ENCODE measurements at places on chromosomes 11 and 22.

DNA sequence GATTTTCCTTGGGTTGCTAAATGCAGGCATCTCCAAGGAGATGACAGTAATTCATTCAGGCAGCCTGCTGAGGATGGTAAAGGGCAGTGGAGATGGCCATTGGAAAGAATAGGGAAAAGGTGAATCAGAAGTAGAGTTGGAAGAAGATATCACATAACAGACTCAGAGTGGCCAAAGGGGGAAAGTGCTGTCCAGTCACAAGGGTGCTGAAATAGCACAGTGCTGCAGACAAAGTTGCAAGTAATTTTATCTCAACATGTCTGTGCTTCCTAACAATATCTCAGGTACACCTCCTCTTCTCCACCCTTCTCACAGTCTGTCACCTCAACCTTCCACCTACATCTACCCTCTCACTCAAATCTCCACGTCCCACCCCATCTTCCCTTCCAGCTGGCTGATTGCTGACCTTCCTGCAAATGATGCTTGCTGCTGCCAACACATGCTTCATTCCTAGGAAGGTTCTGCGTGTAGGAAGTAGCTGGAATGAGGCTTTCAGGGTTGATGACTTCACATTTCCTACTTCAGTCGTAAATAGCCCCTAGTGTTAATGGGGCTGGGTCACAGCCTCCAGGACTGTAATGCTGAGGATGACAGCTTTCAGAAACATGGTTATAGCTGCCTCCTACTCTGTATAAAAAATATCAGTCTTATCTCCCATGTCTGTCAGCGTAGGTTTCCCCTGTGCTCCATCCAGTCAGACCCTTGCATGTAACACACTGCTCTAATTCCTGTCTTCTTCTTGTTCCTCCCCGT is 123.9 kb downstream of the CTNND1 start:
- DNase-seq = no peak

DNA sequence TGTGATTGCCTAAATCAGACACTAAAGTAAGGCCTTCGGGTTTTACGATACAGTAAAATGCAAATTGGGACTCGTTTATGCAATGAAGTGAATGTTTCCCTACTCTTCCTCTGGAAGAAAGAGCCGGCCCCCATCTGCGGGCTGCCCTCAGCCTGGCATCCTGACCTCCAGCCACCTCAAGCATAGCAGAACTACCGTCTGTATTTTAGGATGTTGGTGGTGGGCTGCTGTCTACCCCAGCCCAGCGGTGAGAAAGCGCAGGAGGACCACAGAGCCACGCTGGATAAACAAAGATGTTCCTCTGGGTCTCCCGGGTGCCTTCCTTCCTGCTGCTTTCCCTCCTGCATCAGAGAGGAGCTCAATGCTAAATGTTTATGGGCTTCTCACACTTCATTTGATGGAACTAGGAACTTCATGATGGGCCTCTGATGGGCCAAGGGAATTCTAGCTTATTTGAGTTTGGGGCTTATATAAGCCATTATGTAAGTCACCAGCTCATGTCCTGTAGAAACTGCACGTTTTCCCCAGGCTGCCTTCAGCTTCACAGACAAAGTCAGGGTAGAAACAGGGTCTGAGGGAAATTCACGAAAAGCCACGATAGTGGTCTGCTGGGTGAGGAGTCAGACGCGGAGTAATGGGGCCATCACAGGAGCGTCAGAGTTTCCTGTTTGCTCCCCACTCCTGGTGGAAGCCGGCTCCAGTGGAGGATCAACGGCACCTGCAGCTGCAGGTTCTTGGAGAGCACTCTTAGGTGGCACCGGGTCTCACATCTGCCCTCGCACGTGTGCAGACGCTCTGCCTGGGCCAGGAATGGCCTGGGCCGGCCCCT is 287.4 kb downstream of the BRD1 start:
- DNase-seq = no peak

DNA sequence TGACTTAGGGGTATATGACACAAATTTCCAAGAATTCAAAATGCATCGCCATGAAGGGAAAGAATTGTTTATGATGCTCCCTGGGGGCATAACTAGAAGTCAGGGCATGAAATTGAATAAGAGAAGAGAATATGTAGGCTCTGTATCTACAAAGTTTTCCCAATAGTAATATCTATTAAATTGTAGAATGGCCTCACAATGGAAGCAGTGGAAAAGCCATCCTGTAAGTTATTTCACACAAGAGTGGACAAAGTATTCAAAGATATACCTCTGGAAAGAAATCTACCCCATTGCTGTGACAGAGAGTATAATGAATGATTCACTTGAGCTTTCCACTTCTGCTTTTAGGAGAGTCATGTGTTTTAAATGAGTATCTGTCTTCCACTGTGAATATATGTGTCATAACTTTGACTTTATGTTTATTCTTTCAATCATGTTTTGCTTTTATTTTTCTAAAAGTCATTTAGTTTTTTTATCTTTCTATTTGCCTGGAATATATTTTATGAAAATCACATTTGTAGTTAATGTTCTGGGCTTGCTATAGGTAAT is 65.7 kb upstream of the DDI1 start:
- DNase-seq = no peak

- DNase-seq = peak; percentile 92
Measured at GRCh38 chr11:554428-555226, 5.9 kb downstream of the LMNTD2 start.

DNA sequence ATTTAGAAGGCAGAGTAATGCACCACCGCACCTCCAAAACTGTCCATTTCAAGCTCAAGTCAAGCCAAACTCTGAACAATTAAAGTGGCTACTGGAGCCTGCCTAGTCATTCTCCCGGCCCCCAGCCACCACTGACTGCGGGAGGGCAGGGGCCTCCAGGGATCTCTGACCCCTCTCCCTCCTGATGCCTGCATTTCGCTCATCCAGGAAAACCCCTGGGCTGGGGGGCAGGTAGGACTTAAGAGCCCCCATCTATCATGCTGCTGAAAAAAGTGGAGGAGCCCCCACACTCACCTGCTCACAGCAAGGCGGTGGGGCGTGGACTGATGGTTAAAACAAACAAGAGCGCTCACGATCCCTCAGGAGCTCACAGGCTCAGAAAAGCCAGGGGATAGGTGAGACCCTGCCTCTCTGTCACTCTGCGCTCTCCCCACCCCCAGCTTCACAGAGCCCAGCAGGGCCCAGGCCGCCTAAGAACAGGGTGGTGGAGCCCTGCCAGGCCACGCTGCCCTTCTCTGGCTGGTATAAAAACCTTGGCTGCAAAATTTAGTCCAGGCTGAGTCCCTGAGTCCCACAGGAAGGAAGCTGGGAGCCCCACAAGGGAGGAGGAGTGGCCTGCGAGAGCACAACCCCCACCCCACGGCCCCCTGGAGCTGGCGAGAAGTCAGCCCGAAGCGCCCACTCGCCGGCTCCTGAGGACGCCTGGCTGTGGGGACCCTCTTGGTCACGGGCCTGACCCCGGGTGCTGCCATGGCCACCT is 21.0 kb upstream of the MOB2 start:
- no peak for DNase-seq

DNA sequence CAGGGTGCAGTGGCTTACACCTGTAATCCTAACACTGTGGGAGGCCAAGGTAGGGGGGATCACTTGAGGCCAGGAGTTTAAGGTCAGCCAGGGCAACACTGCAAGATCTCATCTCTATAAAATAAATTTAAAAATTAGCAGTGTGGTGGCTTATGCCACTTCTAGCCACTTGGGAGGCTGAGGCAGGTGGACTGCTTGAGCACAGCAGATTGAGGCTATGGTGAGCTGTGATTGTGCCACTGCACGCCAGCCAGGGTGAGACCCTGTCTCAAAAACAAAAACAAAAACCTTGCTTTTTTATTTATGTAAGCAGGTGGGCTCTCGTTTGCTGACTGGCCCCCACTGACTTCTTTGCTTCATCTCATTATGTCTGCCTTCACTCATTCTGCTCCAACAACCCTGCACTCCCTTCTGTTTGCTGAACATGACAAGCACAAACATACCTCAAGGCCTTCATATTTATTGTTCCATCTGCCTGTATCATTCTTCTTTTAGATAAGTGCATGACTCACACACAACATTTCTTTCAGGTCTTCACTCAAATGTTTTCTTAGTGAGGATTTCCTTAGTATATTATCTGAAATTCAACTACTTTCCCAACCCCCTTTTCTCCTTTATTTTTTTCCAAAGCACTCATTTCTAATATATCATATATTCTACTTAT is 32.4 kb upstream of the CLNS1A start:
- DNase-seq = no peak

DNA sequence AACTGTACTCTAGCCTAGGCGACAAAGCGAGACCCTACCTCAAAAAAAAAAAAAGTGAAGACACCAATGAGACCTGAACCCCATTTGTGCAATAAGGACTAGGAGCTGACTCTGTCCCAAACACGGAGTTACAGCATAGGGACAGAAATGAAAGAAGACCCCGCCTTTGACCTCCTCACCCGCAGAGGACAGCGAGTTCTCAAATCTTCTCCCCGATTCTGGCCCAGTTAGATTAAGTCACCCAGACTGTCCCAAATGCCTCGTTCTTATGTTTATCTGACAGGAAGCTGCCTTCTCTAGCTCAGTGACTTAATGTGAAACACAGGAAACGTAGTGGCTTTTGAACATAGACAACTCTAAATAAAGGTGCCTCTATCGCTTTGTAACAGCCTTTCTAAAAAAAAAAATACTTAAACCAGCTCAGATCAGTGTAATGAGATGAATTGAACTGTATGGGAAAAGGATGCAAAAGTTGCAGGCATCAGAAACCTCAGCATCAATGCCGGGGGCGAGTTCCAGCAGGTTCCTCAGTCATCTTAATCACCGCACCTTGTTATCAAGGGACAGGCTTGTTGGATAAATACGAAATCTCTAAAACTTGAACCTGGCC is 10.6 kb downstream of the MYH9 start:
- DNase-seq = no peak

- no peak for DNase-seq
Measured at GRCh38 chr11:86805873-86806310, 5.5 kb downstream of the PRSS23 start.

DNA sequence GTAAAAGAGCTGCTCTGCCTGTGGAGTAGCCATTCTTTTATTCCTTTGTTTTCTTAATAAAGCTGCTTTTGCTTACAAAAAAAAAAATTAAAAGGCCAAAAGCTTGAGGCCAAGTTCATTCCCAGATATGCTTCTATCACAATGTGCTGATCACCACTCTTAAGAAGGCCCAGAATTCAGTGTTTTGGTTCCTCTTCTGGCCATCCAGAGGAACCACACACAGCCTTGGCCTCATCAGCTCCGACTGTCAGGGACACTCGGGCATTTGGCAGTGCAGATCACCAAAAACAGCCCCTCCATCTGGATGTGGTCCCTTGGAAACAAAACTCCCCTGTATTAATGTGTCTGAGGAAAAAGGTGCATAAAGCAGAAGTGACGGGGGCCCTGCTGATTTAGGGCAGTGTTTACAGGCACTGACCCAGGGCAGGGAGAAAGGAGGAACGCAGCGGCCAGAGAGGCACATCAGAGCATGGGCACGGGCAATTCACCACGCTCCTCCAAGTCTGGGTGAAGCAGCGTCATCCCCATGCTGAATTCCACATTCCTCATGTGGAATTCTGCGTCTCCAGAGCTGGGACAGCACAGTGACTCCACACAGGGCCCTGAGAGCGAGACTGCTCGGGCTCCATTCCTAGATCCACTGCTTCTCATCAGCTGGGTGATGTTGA is 17.7 kb downstream of the POLDIP3 start:
- no peak for DNase-seq

GRCh38 chr22:46055911-46056545 is 79.1 kb upstream of the WNT7B start:
- no peak for DNase-seq

GRCh38 chr11:2149460-2149859 is 10.3 kb upstream of the IGF2 start:
- DNase-seq = no peak

DNA sequence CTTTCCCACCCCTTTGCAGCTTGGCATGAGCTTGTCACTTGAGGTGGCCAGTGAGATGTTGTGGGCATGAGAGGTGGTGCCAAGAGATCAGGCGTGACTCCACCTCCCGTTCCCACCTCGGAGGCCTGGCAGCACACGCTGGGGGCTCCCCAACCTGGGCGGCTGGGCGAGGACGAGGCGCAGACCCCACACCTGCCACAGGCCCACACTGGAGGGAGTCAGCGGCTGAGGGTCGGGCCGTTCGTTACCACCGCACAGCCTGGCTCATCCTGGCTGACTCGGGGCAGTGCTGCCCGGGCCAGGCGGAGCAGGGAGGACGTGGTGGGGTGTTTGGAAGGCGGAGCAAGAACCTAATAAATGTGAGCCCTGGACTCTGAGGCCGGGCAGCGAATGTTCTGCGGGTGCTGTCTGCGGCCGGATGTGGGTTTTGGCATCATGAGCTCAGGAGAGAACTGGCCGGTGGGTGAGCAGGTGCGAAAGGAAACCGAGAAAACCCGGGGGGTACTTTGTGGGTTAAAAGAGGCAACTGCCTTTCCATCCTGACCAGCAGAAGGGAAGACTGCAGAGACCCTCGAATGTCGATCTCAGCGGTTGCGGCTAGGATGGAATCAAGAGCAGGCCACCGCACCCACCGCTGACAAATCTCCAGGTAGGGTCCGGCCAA is 10.2 kb upstream of the IFITM3 start:
- DNase-seq = no peak

DNA sequence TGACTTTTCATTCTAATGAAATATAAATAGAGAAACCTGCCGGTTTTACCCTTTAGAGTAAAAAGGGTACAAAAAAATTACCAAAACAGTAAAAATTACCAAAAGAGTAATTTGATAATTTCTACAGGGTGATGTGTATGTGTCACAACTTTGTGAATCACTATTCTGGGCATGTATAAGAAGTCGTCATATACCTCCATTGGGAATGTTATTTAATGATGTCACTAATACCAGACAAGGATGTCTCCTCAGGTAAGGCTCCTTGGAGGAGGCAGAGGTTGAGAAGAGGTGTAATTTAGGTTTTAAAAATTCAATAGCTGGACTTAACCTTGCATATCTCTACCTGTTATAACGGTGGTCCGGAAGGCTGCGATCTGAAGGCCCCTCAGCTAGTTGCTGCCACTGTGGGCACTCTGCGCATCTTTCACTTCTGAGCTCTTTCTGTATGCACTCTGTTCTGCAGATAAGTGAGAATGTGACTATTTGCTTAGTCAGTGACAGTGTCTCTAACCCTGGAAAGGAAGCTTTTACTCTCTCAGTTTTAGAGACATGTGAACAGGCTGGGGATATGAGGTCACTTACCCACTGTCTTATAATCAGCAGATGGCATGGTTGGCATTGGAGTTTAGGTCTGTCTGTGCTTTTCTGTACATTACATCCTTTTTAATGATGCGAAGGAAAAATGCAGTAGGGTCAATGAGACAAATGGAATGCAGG is 987 bp upstream of the NCR3LG1 start:
- DNase-seq = no peak

GRCh38 chr11:70833554-70833953 is 418.8 kb downstream of the SHANK2 start:
- DNase-seq = no peak

GRCh38 chr11:130112071-130112830 is 42.6 kb downstream of the APLP2 start:
- no peak for DNase-seq

- DNase-seq = no peak
Measured at GRCh38 chr11:215581-216037, 8.1 kb downstream of the RIC8A start.

Measured in H54 (cell line).